ENCODE measurements at places on chromosomes 3 and 15.

DNA sequence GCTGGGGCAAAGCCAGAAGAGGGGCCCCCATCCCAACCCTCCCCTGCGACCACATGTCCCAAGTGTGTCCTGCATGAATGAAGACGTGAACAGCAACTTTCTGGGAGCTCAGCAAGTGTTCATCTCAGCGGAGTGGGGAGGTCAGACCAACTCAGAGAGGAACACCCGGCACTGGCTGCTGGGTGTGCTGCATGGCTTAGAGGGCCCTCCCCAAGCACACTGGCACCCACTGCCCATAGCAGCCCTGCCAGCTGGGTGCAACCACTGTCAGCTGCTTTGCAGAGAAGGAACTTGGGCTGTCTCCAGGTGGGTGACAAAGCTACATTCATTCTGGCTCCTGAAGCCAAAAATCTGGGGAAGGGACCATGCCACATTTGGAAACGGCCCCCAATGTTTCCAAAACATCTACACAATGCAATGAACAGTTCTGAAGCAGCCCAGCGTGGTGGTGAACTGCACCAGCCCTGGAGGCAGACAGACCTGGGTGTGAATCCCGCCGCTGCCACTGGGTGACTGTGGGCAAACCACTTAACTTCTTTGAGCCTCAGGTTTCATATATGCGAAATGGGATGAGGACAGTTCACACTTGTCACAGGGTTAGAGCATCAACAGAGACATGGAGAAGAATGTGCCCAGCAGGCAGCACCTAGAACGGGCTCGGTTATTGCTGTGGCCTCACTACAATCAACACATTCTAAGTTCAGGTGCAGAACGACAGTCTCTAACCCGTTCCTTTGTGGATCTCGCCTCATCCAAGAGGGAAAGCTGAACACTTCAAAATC is 145.4 kb downstream of the NUP210 start:
- no peak for DNase-seq

- DNase-seq: no peak
These were observed 83.2 kb upstream of the ATP10A start for GRCh38 chr15:25946241-25946805.

DNA sequence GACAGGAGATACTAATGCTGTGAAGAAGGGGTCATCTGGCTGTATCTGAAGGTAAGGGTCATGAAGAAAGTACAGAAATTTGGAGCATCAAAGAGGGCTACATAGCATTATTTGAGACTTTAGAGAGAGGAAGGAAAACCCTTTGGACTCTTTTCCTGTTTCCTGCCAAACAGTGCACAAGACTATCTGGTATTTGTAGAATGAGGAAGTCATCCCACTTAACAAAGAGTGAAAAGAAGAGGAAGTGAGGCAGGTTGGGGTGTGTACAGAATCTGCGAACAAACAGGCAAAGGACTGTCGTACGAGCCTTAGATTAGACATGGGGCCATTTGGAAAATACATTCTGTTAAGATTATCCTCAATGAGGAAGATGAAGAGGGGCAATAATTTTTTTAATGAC is 546.8 kb upstream of the EPHA6 start:
- no peak for DNase-seq

DNA sequence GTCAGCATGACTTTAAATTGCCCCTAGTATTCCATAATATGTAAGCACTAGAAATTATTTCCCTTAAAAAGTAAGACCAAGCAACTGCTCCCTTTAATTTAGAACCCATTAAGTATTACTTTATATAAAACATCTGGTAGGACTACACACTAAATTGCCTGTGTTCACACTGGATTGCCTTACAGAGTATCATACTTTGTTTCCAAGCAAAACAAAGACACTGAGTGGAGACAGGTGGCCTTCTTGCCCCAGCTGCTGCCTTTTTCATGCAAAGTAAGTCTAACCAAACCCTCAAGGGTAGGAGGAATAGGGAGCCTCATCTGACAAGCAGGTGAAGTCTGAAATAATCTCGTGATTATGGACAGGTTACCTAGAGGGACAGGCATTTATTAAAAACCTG is 87.3 kb downstream of the PEX5L start:
- no peak for DNase-seq

GRCh38 chr15:58159827-58160386 is 21.7 kb downstream of the AQP9 start:
- no peak for DNase-seq

- no peak for DNase-seq
These were observed 39.0 kb upstream of the POMGNT2 start for GRCh38 chr3:43144761-43145490.

GRCh38 chr3:155192957-155193746 is 100.3 kb downstream of the STRIT1 start:
- DNase-seq: no peak

- DNase-seq: no peak
These were observed 23.5 kb upstream of the STIMATE start for GRCh38 chr3:52920841-52921240.

DNA sequence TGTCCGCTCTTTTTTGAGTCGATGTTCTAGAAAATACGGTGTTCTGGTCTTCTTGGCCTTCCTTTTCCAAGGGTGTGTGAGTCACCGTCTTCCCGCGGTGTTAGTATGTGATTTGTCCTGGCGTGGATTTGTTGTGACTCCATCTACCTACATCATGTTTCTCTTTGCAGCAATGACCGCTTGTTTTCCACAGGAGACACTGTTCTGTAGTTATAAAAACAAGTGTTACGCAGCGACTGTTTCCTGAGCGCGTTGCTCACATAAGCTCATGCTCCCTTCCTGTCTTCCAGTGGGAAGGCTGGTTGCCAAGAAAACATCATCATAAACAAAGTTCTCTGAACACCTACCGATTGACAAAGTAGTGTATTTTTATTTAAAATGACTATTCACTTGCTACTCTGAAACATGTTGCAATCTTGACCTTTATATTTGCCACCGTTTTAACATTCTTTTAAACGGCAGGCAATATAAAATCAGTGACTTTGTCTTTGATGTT is 19.0 kb downstream of the USP13 start:
- DNase-seq: no peak

DNA sequence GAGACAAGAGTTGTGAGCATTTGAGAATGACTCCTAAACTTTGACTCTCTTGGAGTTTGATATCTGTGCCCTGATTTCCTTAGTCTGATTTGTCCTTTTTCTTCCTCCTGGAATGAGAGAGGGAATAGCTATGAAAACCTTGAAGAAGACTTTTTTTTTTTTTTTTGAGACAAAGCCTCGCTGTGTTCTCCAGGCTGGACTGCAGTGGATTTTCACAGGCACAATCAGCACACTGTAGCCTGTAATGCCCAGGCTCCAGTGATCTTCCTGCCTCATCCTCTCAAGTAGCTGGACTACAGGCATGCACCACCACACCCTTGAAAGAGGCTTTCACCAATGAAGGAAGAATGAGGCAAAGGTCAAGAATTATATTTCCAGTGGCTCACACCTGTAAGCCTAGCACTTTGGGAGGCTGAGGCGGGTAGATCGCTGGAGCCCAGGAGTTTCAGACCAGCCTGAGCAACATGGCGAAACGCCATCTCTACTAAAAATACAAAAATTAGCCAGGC is 10.3 kb upstream of the ARGFX start:
- DNase-seq: no peak

- DNase-seq: no peak
These were observed 32.3 kb downstream of the MYO1E start for GRCh38 chr15:59340325-59340724.

Measured in amniotic stem cell (primary cell).